ENCODE measurements at places on chromosomes 6 and 20.

GRCh38 chr20:41512624-41513023 lies 105.6 kb downstream of the CHD6 start:
- DNase-seq, result no peak

DNA sequence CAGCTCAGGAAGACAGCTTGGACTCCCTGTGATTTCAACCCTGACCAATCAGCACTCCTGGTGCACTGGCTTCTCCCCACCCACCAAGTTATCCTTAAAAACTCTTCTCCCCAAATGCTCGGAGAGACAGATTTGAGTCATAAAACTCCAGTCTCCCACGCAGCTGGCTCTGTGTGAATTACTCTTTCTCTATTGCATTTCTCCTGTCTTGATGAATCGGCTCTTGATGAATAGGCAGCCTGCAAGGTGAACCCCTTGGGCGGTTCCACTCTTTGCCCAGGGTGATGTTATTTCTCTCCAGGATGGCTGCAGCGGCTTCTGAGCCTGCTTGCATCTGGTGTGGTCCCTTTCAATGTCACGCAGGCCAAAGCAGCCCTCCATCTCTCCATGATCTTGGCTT lies 12.4 kb downstream of the SLC52A3 start:
- no peak for DNase-seq

DNA sequence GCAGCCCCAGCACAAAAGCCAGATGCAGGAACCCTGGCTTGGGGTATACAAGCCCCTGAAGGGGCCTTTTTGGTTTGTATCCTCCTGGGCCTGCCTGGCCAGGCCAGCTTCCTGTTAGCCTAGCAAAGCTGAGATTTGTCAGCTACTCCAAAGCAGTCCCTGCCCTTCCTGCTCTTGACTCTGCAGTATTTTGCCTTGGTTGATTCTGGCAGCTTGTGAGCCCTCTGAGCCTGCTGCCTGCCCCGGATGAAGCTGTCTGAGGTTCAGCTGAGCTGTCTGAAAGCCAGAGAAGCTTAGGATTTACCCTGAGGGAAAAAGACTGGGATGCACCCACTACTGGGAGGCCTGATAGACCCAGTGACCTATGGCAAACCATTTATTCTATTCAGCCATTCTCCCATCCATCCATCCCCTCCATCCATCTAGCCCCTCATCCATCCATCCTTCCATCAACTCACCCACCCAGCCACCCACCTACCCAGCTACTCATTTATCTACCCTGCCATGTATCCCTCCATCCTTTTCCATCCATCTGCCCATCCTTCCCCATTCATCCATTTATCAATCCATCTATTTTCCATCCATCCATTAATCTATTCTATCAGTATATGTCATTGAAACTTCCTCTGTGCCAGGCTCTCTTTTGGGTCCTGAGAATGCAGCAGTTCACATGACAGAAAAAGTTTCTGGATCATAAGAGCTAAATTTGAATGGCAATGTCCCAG lies 307.5 kb downstream of the DHX35 start:
- no peak for DNase-seq

GRCh38 chr20:19974630-19975435 lies 42.3 kb upstream of the NAA20 start:
- DNase-seq, result no peak

DNA sequence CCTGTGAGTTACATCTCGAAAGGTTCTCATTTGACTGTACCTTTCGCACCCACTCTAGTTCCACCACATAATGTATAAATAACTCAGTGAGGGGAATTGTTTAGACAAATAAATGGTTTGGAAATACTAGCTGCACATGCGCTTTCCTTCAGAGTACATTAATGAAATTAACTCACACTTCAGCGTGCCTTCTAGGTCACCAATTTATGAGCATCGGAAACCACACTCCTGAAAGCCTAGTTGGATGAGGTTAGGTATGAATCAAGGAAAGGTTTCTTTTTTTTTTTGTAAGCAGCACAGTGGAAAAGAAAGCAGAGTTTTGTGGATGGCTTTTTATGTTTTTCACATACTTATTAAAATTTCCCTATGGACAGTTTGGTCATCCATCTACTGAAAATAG lies 247.8 kb upstream of the TCF21 start:
- no peak for DNase-seq

DNA sequence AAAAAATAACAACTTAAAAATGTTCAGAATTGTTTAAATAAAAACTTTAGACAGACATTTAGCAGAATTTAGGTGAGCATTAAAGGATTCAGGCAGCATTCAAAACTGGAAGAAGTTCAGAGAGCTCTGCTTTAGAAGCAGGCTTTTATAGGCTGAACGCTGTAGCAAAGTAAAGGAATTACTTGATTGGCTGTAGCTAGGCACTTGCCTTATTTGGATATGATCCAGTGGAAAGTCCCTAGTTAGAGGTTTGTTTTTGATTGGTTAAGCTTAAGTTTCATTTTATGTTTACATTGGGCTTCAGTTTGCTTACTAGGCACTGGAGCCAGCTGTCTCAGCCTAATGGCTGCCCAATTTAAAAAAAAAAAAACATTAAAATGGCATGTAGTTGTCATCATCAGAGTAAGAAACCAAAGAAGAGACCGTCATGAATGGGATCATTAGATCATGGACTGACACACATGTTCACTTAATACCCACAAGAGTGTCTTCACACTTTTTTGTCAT lies 65.1 kb downstream of the CBFA2T2 start:
- no peak for DNase-seq

DNA sequence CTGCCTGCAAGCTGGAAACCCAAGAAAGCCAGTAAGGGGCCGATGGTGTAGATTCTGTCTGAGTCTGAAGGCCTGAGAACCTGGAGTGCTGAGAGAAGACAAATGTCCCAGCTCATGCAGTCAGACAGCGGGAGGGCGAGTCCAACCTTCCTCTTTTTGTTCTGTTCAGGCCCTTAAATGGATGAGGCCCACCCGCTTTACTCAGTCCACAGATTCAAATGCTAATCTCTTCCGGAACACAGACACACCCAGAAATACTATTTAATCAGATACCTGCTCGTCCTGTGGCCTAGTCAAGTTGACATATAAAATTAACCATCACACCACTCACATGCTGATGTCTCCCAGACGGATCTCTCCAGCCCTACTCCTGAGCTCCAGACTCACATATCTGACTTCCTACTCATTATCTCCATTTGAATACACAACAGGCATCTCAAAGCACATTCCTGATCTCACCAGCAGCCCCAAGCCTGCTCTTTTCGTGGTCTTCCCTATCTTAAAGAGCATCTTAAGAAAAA lies 26.7 kb upstream of the SRC start:
- no peak for DNase-seq

- no peak for DNase-seq
Observed at GRCh38 chr6:9403736-9404135, 968.4 kb upstream of the SLC35B3 start.

DNA sequence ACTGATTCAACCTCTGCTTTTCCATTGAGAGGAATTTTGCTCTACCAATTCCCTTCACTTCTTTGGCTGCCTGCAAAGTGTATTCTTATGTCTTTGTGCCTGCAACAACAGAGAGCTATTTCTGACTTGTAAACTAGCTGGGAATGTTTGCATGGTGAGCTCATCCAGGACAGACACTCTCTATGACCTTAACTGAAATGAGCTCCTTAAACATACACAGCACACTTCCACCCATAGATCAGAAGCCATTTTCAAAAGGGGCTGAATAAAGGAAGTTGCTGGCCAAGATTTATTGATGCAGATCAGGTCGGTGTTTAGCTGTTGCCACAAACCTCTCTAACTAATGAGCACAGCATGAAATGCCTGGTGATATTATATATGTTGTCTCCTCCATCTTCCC lies 377.7 kb downstream of the BTBD9 start:
- DNase-seq, result no peak

- DNase-seq, result no peak
Observed at GRCh38 chr20:36238153-36238552, 1.9 kb downstream of the AAR2 start.

DNA sequence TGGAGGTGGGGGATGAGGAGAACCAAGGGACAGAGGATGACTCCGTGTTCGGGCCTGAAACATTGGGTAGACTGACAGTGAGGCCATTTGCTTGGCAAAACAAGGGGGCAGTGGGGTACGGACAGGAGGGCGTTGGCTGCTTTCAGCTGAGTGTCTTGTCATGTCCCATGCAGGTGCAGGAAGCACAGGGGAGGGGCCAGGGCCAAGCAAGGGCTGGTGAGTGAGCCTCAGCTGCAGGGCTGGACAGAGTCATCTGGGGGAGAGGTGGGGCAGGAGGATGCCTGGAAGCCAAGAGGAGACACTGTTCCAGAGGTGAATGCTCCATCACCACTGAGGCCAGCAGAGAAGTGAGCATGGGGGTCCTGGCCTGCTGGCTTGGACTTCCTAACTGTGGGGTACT lies 78.4 kb downstream of the ERMARD start:
- DNase-seq, result no peak

GRCh38 chr6:44659726-44660125 lies 272.2 kb downstream of the CDC5L start:
- no peak for DNase-seq

DNA sequence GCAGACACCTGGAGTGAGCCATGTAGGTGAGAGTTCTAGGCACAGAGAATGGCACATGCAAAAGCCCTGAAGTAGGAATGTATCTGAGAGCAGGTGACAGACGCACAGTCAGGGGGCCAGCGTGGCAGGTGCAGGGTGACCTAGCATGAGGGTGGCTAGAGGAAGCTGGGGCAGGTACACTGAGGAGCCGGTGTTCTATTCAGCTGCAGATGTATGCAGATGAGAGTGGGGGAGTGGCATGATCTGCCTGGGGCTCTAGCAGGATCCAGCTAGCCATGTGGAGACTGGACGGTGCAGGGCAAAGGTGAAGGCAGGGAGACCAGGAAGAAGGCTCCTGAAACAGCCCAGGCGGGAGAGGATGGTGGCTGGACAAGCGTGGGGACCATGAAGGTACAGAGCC lies 10.7 kb downstream of the PEDS1 start:
- no peak for DNase-seq

GRCh38 chr6:98529364-98529763 lies 305.0 kb upstream of the POU3F2 start:
- no peak for DNase-seq

GRCh38 chr20:61841966-61842365 lies 223.7 kb downstream of the TAF4 start:
- no peak for DNase-seq

- DNase-seq, result no peak
Observed at GRCh38 chr20:8398263-8399051, 266.4 kb downstream of the PLCB1 start.

GRCh38 chr6:137933696-137934095 lies 66.6 kb downstream of the TNFAIP3 start:
- DNase-seq, result no peak

DNA sequence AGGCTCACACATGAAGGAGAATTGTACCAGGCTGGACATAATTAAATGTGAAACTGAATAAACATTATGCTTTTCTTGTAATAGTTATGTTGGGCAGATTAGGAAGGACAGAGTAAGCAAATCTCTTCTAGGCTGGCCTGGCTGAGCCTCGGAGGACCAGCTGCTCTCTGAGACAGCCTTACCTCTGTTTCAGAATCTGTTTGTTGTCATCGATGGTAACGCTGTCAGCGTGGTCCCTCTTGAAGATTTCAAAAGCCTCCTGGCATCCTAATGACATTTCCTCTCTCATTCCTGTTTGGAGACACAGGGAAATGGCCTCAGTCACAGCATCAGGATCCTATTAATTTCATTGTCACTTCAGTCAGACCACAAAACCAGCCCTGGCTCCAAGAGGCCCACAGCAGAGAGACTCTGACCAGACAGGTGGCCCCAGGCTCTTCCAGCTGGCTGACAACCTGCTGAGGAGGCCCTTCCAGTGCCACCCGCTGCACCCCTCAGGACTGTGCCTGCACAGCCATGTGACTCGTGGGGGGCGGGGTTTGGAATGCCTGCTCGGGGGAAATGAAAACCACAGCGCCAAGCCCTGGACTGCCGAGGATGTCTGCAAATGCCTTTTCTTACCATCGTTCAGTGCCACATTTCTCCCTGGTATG lies 108.5 kb upstream of the KCNK16 start:
- no peak for DNase-seq

- no peak for DNase-seq
Observed at GRCh38 chr6:30172681-30173080, 9.3 kb downstream of the TRIM15 start.

GRCh38 chr6:15770347-15771143 lies 107.7 kb upstream of the DTNBP1 start:
- DNase-seq, result no peak

GRCh38 chr20:47124181-47124717 lies 229.6 kb downstream of the EYA2 start:
- no peak for DNase-seq

- DNase-seq, result no peak
Observed at GRCh38 chr6:159985296-159985945, 16.5 kb downstream of the IGF2R start.

GRCh38 chr6:40713002-40713719 lies 126.0 kb upstream of the LRFN2 start:
- DNase-seq, result no peak

GRCh38 chr6:157629220-157629619 lies 193.8 kb upstream of the SNX9 start:
- peak; percentile 62 for DNase-seq

DNA sequence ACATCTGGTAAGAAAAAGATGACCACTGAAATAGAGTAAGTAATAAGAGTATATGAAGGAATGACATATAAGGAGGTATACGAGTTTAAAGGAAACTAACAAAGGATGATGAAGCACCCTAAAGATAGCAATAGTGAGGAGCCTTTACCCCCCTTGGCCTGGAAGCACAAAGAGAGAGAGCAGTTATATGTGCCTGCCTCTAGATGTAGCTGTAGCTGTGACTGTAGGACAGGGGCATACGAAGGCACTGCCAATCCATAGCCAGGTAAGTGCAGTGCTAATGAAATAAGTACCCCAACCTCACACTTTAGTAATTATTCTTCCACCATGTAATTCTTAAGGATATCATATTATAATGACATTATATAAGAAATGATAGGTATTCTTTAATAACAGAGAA lies 90.1 kb upstream of the FKBP1C start:
- no peak for DNase-seq

DNA sequence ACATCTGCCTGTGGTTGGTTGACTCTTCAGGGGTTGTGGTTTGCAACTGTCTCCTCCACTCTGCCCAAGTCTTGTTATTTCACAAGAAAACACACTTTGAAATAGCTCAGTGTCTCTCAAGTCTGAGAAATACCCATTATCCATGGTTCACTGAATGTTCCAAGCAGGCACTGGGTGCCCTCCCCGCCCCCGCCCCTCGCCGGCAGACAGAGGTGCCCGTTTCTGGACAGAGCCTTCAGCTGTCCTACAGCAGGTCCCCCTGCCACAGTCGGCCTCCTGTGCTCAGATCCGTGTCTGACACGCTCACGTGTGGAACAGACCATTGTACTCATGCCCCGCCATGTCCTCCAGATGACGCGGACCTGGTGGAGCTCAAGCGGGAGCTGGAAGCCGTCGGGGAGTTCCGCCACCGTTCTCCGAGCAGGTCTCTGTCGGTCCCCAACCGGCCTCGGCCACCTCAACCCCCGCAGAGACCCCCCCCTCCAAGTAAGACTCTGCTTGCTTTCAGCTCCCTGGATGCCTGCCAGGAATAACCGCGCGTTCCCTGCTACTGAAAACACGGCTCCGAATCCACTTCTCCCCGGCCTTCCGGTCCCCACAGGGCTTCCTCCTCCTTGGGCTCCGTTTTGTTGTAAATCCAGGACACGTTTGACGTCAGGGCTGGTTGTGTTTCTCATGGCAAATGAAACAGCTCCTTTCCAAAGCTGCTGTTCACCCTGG lies 81.4 kb downstream of the SERAC1 start:
- peak; percentile 95 for DNase-seq

All from GF-D8 (cell line).